ENCODE measurements at places on chromosomes 2 and 18. TPM values are rescaled to one million over a fixed set of nuclear protein-coding genes. Genes with fewer than 3 reads are reported as not detected.

GRCh38 chr2:165893556-165893955 lies 60.0 kb downstream of the TTC21B start:
- DNase-seq, result no peak

- DNase-seq, result no peak
These were observed 11.9 kb upstream of the KCNG2 start for GRCh38 chr18:79785831-79786230.

Gene CTAGE1
- total RNA-seq, result not detected

- DNase-seq, result no peak
These were observed 7.2 kb downstream of the PTPN4 start for GRCh38 chr2:119766944-119767343.

GRCh38 chr2:167471332-167471731 lies 583.1 kb downstream of the XIRP2 start:
- DNase-seq, result no peak

DNA sequence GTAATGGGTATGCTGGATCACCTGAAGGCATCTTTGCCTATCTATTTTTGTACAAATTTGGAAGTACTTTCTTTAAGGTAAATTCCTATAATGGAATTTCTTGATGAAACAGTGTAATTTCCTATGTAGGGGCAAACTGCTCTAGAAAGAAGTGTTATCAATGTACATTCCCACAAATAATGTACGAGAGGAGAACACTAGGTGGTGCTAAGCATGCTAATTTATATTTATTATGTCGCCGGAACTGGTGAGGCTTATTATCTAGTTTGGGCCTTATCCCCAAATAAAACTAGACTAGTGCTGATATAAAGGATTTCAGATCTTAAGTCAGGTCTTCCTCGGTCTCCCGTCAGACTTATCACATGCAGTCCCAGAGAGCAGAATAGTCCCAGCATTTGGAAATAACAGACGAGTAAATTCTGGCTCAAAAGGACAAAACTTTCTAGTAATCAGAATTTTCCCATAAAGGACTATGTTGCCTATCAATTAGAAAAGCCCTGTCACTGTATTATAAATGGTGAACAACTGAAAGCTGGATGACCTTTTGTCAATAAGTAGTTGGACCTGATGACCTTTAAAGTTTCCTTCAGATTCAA lies 86.9 kb upstream of the RBBP8 start:
- peak; percentile 34 for DNase-seq

DNA sequence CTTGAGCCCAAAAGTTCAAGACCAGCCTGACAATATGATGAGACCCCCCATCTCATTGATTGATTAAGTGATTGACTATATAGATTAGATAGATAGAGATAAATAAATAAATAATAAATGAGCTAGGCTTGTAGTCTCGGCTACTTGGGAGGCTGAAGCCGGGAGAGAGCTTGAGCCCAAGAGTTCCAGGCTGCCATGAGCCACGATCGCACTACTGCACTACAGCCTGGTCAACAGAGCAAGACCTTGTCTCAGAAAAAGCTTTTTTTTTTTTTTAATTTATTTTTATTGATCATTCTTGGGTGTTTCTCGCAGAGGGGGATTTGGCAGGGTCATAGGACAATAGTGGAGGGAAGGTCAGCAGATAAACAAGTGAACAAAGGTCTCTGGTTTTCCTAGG lies 12.4 kb downstream of the EIPR1 start:
- DNase-seq, result no peak

Gene MC4R
- total RNA-seq, result not detected

Gene PLEKHH2
- 2.1 TPM for total RNA-seq

DNA sequence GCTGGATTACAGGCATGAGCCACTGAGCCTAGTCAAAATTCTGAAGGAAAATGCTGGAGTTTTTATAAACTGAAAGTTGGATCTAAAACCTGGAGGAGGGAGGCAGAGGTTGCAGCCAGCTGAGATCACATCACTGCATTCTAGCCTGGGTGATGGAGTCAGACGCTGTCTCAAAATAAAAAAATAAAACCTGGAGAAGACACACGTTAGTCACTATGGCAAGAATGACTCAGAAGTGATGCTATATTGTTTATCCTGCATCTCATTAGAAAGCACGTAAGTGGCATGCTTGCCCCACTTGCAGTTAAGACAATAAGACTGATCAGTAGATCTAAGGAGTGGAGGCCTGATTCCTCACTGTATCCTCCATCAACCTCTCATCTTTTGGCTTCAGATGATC lies 106.6 kb upstream of the STON1 start:
- no peak for DNase-seq

DNA sequence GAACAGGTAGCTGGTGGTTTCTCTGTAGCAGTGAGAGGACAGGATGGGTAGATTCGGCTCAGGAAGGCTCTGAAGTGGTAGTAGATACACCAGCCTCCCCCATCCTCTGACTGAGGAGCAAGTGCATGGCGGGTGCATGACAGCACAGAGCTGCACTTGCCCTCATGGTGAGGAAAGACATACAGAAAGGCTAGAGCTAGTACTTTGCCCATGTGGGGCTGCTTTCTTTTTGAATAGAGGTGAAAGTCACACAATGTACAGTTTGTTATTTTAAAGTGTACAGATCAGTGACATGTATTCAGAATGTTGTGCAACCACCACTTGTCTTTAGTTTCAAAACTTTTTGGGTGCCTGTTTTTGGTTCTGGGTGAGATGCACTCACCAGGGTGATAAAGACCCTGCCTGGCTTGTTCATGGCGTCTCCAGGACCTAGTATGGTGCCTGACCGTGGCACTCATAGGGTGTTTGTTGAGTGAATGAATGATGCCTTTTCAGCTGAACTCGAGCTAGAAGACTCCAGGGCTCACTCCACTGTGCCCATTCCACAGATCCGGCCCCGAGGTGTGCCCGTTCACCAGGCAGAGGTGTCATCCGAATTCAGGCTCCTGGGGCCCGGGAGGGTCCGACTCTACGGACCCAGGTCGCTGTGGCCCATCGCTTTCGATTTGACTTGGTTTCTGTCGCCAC lies 421 bp upstream of the VAMP5 start:
- no peak for DNase-seq

Gene SLC5A7
- total RNA-seq, result not detected

- DNase-seq, result no peak
These were observed 22.2 kb downstream of the ZSCAN30 start for GRCh38 chr18:35267809-35268208.

Gene CFC1
- total RNA-seq, result not detected

Gene EPB41L5
- 8.7 TPM for total RNA-seq

Gene THSD7B
- not detected for total RNA-seq

- peak; percentile 32 for DNase-seq
These were observed 47.5 kb upstream of the RTN4 start for GRCh38 chr2:55097461-55098410.
